ENCODE measurements at places on chromosomes 6 and 20.

- no peak for DNase-seq
Observed at GRCh38 chr20:32321390-32321789, 36.7 kb upstream of the ASXL1 start.

DNA sequence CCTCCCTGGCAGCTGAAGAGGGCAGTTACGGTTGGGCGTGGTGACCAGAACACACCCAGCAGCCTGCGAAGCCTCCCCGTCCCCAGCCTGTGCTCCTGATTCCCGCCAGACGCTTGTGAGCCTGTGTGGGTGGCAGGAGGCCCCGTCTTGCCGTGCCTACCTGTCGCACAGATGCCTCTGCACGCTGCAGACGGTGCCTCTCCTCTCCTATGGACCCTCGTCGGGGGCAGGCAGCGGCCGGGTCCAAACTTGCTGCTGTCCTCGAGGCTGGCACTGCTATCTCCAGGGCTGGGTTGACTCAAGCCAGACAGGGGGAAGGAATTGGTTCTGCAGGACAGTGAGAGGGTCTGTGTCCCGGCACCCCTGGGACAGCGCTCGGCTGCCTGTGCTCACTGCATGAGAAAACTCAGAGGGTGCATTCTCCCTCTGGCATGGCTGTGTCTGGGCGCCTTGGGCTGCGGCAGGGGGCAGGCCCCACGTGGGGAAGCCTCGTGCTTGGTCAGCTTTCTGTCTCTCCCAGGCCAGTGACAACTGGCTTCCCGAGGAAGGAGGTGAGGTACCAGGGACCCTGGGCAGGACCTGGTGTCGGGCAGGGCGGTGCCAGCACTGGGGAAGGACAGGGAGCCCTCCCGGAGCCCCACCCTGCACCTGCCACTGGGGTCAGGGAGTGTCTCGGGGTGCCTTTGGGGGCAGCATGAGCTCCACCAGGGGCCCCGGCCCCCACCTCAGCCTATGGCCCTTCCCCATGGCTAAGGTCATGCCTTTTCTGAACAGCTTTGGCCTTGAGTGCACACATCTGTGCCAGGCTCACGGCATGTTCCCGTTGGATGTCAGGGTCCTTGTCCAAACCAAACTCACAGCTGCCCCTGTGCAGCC lies 127.5 kb downstream of the TAF4 start:
- no peak for DNase-seq

- DNase-seq, result no peak
Observed at GRCh38 chr6:90460051-90460450, 126.8 kb downstream of the MAP3K7 start.

- DNase-seq, result no peak
Observed at GRCh38 chr6:36980129-36980528, 5.9 kb downstream of the MTCH1 start.

DNA sequence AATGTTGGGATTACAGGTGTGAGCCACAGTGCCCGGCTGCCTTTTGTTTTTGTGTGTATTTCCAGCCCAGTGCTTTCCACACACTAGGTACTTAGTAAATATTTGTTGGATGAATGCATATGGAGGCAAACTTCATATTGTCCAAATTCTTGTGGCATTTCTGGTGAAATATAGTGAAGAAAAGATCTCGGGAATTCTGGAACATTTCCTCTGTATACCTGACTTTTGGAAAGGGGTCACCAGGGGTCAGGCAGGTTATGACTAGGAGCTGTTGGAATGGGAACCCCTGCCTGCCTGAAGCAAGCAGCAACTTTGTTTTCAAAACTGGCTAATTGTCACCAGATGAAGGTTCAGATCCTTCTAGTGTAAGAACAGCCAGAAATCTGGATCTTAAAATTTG lies 12.1 kb upstream of the SCP2D1 start:
- DNase-seq, result no peak

- peak; percentile 15 for DNase-seq
Observed at GRCh38 chr6:134379076-134379475, 61.2 kb upstream of the SGK1 start.

GRCh38 chr20:50445354-50446151 lies 64.6 kb upstream of the PTPN1 start:
- DNase-seq, result no peak

DNA sequence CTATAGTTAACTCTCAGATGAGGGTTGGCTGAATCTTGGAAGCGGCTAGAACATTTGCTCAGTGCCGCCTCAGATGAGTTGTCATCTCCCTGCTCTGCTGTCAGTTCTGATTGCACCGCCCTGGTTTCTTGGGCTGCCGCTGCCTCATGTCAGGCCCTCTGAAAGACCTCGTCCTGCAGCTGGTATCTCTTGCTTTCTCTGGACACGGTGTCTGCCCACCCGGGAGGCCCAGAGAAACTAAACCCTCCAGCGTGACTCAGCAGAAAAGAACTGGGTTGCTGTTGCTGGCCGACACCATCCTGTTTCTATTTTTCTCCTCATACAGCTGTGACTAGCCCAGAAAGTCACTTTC lies 355.4 kb downstream of the CD83 start:
- no peak for DNase-seq

GRCh38 chr6:165841153-165841558 lies 178.1 kb upstream of the PDE10A start:
- no peak for DNase-seq

DNA sequence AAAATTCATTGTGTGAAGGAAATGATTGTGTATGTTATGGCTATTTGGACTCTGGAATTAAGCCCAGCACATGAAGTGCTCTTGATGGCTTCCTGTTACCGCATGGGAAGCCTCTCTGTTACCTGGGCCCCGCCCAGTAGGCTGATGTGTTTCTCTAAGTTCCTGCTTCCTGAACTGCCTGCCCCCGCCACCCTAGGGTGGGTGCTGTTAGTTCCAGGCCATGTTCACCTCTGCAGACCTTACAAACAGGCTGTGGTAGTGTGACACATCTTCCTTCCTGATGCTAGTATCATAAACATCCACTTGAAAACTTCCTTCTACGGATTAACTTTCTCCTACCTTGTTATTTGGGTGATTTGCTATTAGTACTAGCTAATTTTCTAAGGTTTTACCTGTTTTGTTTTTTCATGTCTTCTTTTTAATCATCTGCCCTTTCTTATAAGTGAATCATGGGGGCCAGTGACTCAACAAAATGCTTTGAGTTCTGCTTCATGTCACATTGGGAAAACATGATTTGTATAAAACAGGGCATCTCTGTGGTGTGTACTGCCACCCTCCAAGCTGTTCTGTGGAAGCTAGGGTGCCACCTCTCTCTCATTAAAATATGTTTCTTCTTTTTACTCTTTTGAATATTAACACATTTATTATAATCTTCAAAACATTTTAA lies 40.6 kb downstream of the SH3BGRL2 start:
- no peak for DNase-seq

DNA sequence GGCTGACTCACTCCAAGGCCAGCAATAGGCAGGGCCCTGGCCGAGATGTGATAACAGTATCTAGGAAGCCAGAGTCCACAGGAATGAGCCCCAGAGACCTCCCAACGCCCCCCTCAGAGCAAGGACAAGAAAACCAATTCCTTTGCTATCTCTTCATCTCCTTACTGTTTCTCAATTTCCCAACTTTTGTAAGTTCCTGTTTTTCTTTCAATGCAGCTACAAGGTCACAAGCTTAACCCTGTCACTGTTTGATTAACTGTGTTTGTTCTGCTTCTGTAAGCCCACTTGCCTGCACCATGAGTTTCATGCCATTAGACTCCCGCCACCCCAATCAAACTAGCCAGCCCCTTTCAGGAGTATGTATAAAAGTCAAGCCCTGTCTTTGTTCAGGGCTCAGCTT lies 3.5 kb downstream of the FKBP1C start:
- no peak for DNase-seq

GRCh38 chr6:79042799-79043126 lies 35.3 kb downstream of the PHIP start:
- no peak for DNase-seq

DNA sequence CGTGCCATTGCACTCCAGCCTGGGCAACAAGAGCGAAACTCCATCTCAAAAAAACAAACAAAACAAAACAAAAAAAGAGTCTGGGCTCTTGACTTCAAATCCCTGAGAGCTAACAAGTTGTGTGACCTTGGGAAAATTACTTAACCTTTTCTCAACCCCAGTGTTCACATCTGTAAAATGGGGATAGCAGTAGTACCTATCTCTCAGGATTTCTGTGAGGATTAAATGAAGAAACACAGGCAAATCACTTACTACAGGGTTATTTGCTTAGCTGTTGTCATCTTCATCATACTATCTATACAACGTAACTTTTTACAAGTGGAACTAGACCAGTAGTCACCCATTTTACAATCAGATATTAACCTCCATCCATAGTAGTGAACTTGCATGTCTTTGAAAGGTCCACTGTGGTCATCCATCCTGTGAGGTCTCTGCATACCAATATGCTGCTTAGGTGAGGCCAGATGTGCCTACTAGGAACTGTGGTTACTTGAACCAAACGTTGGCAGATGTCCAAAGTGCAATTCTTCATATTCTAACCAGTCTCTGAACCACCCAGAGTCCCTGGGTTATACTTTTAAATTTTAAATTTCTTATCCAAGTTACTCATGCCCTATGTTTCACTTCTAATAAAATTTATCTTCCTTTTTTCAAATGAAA lies 128.9 kb upstream of the BEND3 start:
- DNase-seq, result no peak

DNA sequence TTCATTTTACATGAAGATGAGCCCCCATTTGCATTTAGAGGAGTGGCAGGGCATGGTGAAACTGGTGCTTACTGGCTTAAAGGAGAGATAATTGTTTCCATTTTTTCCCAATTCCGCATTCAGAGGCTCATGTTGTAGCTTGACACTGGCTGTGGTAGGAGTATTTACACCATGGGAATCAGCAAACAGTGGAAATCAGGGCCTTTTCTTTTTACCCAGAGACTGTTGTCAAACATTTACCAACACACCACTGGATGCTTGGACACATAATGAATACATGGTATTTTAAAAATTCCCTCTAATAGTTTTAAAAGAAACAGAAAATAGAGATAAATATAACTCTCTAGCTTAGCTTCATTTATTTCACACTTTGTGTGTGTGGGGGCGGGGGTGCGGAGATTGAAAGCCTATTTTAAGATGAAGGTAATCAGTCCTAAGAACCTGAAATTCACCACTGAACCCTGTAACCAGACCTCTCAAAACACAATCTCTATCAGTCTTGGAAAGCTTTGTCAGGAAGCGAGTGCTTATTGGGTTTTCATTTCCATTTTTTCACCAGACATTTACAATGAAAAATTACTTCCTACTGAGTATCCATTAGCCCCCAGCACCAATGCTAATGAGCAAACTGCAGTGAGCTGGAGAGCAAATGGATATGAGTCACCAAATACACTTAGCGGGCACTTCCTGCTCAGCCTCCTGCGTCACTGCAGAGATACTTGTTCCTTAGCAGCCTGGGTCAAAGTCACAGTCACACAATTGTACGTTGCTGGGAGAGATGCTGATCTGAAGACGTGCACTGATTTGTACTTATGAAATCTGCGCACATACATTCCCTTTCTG lies 532.0 kb downstream of the BCKDHB start:
- DNase-seq, result no peak

DNA sequence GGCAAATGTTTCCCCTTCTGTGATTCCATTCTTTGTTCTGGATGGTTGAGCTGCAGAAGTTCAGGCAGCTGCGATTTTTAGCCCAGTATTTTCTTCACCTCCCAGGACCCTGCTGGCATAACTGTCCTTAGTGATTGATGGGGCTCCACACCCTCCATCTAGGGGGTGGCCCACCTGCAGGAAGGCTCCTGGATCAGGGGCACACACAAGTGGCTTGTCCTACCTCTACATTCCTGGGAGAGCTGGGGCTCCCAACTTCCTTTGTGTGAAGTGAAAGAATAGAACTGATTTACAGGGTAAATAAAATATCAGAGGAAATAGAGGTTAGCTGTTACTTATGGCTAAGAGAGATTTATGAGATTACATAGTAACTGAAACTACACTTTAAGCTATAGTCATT lies 129.5 kb upstream of the MAP3K7 start:
- no peak for DNase-seq

- DNase-seq, result no peak
Observed at GRCh38 chr6:42103216-42103615, 39.2 kb downstream of the C6orf132 start.

GRCh38 chr6:24959319-24959718 lies 23.6 kb upstream of the RIPOR2 start:
- DNase-seq, result no peak

GRCh38 chr6:30167101-30167500 lies 3.8 kb downstream of the TRIM15 start:
- DNase-seq, result no peak

DNA sequence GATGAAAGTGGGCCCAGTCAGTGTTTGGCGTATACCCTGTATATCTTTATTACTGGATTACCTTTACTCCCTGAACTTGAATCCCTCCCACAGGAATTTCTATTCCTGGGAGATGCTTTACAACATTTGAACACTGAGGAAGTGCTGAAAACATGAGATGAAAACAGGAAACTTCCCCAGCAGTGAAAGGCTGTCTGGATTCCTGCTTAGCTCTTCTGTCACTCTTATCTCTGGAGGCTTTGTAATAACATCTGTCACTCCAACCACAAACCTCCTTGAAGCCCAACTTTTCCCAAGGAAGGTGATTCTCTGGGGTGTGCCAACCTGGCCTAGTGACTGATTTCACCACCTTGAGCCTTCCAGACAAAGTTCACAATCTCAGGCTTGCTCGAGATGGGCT lies 264.5 kb upstream of the BMP2 start:
- no peak for DNase-seq

DNA sequence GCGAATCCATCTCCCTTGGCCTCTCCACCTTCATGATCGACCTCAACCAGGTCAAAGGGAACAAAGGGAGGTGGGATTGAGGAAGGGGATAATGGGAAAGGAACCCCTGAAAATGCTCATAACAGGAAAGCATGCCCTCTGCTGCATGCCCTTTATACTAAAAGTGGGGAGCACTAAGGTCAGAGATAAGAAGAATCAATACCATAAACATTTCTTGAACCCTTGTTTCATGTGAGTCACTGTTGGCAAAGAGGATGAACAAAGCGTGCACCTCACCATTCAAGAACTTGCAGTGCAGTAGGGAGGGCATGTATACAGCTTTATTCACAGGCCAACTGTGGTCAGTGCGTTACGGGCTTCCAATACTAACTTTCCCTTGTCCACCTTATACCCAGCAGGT lies 1.7 kb upstream of the SAPCD1 start:
- no peak for DNase-seq

DNA sequence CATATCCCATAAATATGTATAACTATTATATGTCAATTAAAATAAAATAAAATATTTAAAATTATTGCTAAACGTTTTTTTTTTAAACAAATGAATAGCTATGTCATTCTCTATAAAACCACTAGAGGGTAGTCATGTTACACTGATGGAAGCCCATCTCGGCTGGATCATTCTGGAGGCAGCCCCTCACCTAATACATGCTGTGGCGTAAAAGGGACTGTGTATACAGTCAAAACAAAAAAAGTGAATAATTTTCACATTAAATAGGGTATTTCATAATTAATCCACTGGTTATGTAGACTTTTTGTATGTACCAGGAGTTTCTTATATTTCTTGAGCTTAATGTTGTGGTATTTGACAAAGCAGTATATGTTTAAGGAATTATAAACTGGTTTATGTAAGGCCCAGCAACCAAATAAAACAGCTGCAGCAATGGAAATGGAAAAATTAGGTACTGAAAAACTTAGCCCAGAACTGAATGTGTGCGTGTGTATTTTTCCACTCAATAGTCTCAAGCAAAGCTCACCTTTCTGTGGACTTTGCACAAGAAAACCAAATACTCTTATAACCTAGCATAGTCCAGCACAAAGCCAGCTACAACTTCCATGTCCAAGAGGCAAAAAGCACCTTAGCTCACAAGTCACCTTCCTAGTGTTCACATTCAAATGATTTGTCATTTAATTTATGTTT lies 81.7 kb downstream of the COL9A1 start:
- peak; percentile 43 for DNase-seq
